ENCODE measurements at places on chromosomes 11 and 22. TPM values are rescaled to one million over a fixed set of nuclear protein-coding genes. Genes with fewer than 3 reads are reported as not detected.

DNA sequence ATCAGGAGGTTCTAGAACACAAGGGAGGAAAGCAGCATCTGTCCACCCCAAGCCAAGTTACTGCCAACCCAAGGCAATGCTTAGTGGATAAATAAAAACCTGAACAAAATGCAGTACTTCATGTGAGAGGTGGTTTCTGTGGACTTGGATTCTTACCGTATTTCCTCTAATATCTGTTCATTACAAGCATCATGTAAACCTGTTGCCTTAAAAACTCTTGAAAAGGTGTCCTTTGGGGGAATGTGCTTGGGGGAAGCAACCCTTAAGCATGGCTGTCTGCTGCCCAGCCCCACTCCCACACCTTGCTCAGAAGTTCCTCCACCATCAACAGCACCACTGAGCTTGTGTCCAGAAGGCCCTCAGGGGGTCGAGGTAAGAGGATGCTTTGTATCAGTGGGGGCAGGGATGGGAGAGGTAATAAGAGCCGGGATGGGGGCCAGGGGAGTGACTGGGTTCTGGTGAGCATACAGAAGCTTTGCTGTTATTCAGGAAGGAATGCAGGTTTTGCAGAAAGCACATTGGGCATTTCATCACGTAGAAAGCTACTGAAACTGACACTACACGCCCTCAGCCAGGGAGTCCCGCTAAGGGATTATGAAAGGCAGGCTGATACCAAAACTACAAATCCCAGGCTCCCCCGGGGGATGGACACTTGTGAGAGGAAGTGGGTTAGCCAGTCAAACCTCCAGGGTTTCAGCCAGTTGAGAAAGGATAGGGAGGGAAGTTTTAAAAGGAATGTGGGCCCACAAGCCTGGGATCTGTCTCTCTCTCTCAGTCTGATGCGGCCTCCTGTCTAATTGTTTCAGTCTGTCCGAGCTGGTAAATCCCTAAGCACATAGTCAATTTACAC, 52.0 kb downstream of the KCNJ1 start:
- DNase-seq, result peak; percentile 83
- H3K27me3 ChIP-seq, result no peaks in the 10 kb centered on the region
- H3K4me1 ChIP-seq, result no peaks in the 10 kb centered on the region
- no peak overlapping the region for H3K27ac ChIP-seq

RGL4 gene
- not detected for total RNA-seq

- no peak overlapping the region for H3K27ac ChIP-seq
- H3K27me3 ChIP-seq, result no peaks in the 10 kb centered on the region
- H3K36me3 ChIP-seq, result no peaks in the 10 kb centered on the region
- no peak overlapping the region for H3K4me3 ChIP-seq
- no peaks in the 10 kb centered on the region for H3K4me1 ChIP-seq
Observed at GRCh38 chr11:124415356-124415923, 9.2 kb downstream of the OR8B4 start.

DNA sequence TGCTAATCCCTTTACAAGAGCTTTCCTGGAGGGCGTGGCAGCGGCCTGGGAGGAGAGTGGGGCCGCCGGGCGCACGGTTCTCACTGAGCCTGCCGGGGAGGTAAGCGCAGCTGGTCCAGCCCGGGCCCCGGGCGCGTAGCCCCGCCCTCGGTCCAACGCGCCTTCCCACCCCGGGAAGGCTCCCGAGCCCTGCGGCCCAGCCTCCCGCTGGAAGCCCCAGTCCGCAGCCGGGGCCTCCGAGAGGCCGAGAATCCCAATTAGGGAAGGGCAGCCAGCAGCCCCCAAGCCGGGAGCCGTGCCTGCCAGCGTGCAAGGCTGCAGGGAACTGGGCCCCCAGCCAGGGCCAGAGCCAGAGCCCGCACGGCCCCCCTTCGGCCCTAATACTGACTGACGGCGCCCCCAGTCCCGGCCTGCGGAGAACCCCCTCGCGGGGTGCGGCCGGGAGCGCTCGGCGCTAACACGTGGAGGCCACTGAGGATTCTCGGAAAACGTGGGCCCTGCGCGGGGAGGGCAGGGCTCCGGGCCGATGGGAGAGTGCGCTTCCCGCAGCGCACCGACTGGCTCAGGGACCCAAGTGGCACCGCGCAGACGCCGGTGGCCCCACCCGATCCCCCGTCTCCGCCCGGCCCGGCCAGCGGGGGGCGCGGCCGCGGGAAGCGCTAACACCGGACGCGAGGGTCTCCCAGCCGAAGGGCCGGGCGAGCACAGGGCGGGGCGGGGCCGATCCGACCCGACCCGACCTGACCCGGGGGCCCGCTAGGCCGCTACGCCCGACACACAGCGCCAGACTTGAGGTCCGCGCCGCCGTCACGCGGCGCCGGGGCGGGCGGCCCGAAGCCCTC, 5.7 kb downstream of the ZFTA start:
- peak; percentile 54 for DNase-seq
- H3K27me3 ChIP-seq, result no peaks in the 10 kb centered on the region
- no peak overlapping the region for H3K27ac ChIP-seq
- H3K36me3 ChIP-seq, result peaks cover 12% of the 10 kb centered on the region
- H3K4me3 ChIP-seq, result peak overlapping the region; percentile 6

DNA sequence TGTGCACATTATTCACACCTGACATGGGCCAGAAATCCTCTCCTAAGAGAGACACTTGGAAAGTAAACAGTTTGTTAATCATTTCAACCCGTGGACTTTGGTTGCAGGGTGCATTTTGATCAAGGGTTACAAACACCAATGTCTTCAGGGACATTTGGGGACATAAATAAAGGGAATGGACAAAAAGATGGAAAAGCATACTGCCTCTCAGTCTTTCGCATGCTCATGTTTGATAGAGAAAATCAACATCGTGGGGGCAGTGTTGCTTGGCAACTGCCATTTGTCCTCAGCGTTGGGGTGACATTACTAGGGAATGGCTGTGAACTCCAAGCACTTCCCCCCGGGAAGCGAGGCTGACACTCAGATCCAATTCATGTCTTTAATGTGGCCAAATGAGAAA, 114.7 kb upstream of the OR4B1 start:
- no peak overlapping the region for H3K4me3 ChIP-seq
- H3K27ac ChIP-seq, result no peak overlapping the region
- H3K4me1 ChIP-seq, result no peaks in the 10 kb centered on the region
- H3K36me3 ChIP-seq, result no peaks in the 10 kb centered on the region
- H3K27me3 ChIP-seq, result no peaks in the 10 kb centered on the region
- DNase-seq, result no peak

- no peaks in the 10 kb centered on the region for H3K27me3 ChIP-seq
- H3K36me3 ChIP-seq, result no peaks in the 10 kb centered on the region
- peaks cover 5% of the 10 kb centered on the region for H3K4me1 ChIP-seq
- no peak overlapping the region for H3K27ac ChIP-seq
- DNase-seq, result peak; percentile 69
Observed at GRCh38 chr11:1559111-1559951, 12.7 kb downstream of the DUSP8 start.

DNA sequence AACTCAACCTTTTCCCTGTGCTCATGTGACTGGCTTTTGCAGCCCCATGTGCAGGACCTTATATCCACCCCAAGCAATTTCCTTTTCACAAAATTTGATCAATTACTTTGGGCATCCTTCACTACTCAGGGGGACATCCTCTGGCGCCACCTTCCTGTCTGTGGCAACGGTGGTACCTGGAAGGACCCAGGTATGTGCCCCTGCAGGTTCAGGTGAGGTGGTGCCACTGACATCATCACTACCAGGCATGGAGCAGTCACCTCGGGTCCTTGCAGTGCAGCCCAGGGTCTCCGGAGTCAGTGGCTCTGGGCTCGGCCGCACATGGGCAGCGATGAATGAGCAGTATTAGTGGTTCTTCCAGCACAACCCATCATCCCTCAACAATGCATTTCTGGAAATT, 37.7 kb upstream of the B3GAT1 start:
- no peaks in the 10 kb centered on the region for H3K36me3 ChIP-seq
- no peaks in the 10 kb centered on the region for H3K27me3 ChIP-seq
- H3K27ac ChIP-seq, result no peak overlapping the region
- no peaks in the 10 kb centered on the region for H3K4me1 ChIP-seq
- DNase-seq, result no peak

- no peaks in the 10 kb centered on the region for H3K27me3 ChIP-seq
- peaks cover under 1% of the 10 kb centered on the region for H3K4me1 ChIP-seq
Observed at GRCh38 chr22:28430466-28431025, 249.1 kb downstream of the TTC28 start.

DNA sequence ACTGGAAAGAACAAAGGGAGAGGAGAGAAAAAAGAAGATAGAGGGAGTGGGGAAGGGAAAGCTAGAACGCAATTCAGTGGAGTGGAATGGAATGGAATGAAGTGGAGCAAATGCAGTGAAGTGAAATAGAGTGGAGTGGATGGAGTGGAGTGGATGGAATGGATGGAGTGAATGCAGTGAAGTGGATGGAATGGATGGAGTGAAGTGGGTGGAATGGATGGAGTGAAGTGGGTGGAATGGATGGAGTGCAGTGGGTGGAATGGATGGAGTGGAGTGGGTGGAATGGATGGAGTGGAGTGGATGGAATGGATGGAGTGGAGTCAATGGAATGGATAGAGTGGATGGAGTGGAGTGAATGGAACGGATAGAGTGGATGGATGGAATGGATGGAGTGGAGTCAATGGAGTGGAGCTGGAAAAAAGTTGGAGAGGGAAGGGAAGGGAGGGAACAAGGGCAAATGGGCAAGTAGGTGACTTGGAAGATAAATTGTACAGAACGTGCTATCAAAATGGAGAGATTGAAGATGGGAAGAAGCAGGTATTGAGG, 13.9 kb downstream of the IFITM10 start:
- H3K27me3 ChIP-seq, result peaks cover 7% of the 10 kb centered on the region
- H3K27ac ChIP-seq, result no peak overlapping the region
- no peaks in the 10 kb centered on the region for H3K36me3 ChIP-seq
- H3K4me1 ChIP-seq, result no peaks in the 10 kb centered on the region

GRCh38 chr11:27894552-27894951, 194.3 kb upstream of the BDNF start:
- no peak for DNase-seq
- no peaks in the 10 kb centered on the region for H3K4me1 ChIP-seq
- H3K36me3 ChIP-seq, result no peaks in the 10 kb centered on the region
- no peak overlapping the region for H3K27ac ChIP-seq

GRCh38 chr11:126366064-126366822, 10.8 kb downstream of the ST3GAL4 start:
- DNase-seq, result no peak
- no peak overlapping the region for H3K27ac ChIP-seq
- H3K27me3 ChIP-seq, result no peaks in the 10 kb centered on the region
- H3K4me1 ChIP-seq, result no peaks in the 10 kb centered on the region
- no peak overlapping the region for H3K4me3 ChIP-seq

- peaks cover 4% of the 10 kb centered on the region for H3K27me3 ChIP-seq
- peaks cover 15% of the 10 kb centered on the region for H3K36me3 ChIP-seq
- H3K4me3 ChIP-seq, result no peak within 1 kb of the TSS
Observed at GRCh38 chr22:30574095-30574981, at the start of gene GAL3ST1. Gene GAL3ST1 (minus strand): TSS chr22:30574665. CDS start chr22:30557392, 17,273 bp downstream.

HPX gene
- total RNA-seq, result 0.83 TPM

HTR3A gene
- not detected for total RNA-seq

DNA sequence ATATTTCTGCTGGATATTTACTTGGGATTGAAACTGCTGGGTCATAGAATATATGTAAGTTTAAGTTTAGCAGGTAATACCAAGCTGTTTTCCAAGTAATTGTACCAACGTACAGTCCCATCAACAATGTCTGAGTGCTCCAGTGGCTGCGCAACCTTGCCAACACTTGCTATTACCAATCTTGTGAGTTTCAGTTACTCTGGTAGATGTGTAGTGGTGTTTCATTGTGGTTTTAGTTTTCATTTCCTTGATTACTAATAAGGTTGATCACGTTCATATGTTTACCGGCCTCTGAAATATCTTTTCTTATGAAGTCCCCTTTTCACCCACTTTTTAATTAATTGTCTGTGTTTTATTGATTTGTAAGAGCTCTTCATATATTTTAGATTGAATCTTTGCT, 370.6 kb upstream of the CADM1 start:
- H3K36me3 ChIP-seq, result no peaks in the 10 kb centered on the region
- no peaks in the 10 kb centered on the region for H3K4me1 ChIP-seq
- no peak overlapping the region for H3K27ac ChIP-seq
- DNase-seq, result no peak
- H3K27me3 ChIP-seq, result no peaks in the 10 kb centered on the region

HEPHL1 gene
- total RNA-seq, result not detected

GRCh38 chr11:33787076-33787475, 12.8 kb upstream of the FBXO3 start:
- peaks cover under 1% of the 10 kb centered on the region for H3K27me3 ChIP-seq
- no peak for DNase-seq
- H3K4me3 ChIP-seq, result no peak overlapping the region
- H3K27ac ChIP-seq, result no peak overlapping the region

GRCh38 chr11:70734379-70734778, 336.1 kb downstream of the CTTN start:
- H3K4me3 ChIP-seq, result no peak overlapping the region
- no peaks in the 10 kb centered on the region for H3K36me3 ChIP-seq
- no peaks in the 10 kb centered on the region for H3K27me3 ChIP-seq
- H3K4me1 ChIP-seq, result no peaks in the 10 kb centered on the region
- no peak for DNase-seq

DNA sequence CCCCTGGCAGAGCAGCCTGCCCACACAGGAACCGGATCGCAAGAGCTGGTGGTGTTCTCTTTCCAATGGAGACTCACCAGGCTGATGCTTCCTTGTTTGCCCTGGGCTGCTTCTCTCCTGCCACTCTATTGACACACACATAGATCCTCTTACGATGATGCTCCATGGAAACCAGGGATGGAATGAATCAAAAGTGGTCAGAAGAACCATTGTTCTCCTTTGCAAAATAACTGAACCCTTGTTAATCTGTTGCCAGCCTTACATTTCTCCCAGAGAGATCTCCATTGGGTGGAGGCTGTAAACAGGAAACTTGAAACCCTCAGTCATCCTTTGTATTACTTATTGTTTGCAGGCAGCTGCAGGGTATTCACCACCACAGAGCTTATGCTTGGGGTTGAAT, 24.6 kb upstream of the LDLRAD3 start:
- no peak overlapping the region for H3K27ac ChIP-seq
- no peaks in the 10 kb centered on the region for H3K27me3 ChIP-seq
- H3K4me1 ChIP-seq, result no peaks in the 10 kb centered on the region
- DNase-seq, result peak; percentile 40

PRG3 gene
- not detected for total RNA-seq

All from fibroblast of lung (primary cell).